Neural crest cell (in vitro differentiated cells): ENCODE measurements at places on chromosomes 7 and 10. TPM values are rescaled to one million over a fixed set of nuclear protein-coding genes. Genes with fewer than 3 reads are reported as not detected.

GRCh38 chr10:52256832-52257691 lies 57.0 kb upstream of the DKK1 start:
- no peak overlapping the region for H3K4me3 ChIP-seq
- H3K27me3 ChIP-seq = no peaks in the 10 kb centered on the region

GRCh38 chr7:84454174-84454959 lies 259.8 kb upstream of the SEMA3A start:
- no peak overlapping the region for H3K27ac ChIP-seq
- no peaks in the 10 kb centered on the region for H3K27me3 ChIP-seq
- no peaks in the 10 kb centered on the region for H3K36me3 ChIP-seq
- DNase-seq = no peak
- H3K4me3 ChIP-seq = no peak overlapping the region

DNA sequence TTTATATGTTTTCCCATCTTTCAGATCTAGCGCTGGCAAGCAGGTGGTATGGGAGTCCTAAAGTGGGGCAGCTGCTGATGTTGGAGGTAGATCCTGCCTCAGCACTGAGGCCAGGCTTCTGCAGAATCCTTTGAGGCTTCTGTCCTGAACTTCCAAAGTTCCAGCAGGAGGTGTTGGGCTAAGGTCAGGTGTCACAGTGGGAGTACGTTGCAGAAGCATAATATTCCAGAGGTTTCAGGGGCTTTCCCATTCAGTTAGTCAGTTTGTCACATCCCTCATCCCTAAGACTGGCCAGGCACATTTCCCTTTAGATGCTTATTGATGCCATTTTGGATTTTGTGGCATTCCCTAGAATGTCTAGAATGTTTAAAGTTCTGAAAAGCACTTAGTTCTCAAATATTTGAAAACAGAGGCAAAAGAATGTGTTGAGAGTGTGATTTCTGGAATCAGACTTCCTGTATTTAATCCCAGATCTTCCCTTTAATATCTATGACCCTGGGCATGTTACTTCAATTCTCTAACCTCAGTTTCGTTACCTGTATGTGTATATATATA lies 319.1 kb upstream of the PHYHIPL start:
- no peak overlapping the region for H3K27ac ChIP-seq
- H3K4me1 ChIP-seq = no peaks in the 10 kb centered on the region
- DNase-seq = no peak
- H3K27me3 ChIP-seq = no peaks in the 10 kb centered on the region
- no peak overlapping the region for H3K4me3 ChIP-seq

DNA sequence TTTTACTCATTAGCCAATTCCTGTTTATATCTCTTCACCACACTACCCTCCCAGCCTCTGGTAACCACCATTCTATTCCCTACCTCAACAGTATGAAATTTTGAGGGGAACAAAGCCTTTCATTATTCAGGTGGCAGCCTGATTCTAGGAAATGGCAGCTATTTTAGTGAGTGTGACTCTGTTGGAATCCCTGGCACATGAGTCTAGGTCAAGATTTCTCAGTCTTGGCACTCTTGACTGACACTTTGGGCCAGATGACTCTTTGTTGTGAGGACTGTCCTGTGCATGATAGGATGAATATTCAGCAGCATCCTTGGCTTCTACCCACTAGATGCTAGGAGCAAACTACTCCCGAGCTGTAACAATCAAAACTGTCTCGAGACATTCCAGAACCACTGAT lies 322.8 kb upstream of the PHYHIPL start:
- no peaks in the 10 kb centered on the region for H3K4me1 ChIP-seq
- H3K36me3 ChIP-seq = peaks cover 2% of the 10 kb centered on the region
- no peak overlapping the region for H3K4me3 ChIP-seq
- H3K27me3 ChIP-seq = no peaks in the 10 kb centered on the region
- H3K27ac ChIP-seq = no peak overlapping the region

GRCh38 chr10:1648648-1649047 lies 88.7 kb downstream of the ADARB2 start:
- no peak overlapping the region for H3K4me3 ChIP-seq
- H3K4me1 ChIP-seq = peaks cover 11% of the 10 kb centered on the region
- no peak overlapping the region for H3K27ac ChIP-seq
- H3K36me3 ChIP-seq = no peaks in the 10 kb centered on the region
- H3K27me3 ChIP-seq = peaks cover 13% of the 10 kb centered on the region

DNA sequence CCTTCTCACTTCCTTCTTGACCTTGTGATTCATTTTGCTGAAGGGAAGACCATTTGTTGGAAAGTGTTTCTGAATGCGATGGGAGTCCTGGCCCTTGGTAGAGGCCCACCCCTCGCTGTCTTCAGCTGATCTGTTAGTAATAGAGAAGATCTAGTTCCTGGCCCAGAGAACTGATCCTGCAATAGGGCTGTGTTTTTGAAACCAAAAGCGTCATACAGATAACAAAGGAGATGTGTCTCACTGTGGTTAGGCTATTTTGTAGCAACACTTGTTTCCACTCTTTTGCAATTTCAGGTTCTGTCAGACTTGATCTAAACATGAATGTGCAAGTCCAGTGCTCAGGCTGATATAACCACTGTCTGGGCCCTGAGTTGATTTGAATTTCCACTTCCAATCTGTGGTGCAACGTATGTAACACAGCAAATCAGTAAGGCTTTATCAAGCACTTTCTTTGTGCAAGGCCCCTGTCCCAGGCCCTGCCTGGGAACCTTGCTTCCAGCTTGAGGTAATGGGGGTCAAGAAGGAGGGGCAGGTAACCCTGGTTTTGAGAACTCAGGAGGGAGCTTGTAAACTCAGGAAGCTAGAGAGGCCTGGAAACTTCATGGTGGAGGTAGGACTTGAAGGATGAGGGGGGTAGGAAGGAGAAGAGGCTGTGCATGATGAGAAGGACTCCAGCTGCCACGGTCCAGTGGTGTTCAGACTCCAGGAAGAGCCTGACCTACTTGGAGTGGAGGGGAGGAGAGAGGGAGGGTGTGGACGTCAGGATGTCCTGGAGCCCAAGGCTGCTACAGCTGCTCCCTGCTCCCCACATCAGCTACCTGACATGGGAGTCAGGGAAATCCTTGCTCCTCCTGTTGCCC lies 42.2 kb upstream of the SRGN start:
- no peak overlapping the region for H3K4me3 ChIP-seq
- no peaks in the 10 kb centered on the region for H3K27me3 ChIP-seq
- no peaks in the 10 kb centered on the region for H3K36me3 ChIP-seq
- no peak overlapping the region for H3K27ac ChIP-seq
- H3K4me1 ChIP-seq = no peaks in the 10 kb centered on the region

DNA sequence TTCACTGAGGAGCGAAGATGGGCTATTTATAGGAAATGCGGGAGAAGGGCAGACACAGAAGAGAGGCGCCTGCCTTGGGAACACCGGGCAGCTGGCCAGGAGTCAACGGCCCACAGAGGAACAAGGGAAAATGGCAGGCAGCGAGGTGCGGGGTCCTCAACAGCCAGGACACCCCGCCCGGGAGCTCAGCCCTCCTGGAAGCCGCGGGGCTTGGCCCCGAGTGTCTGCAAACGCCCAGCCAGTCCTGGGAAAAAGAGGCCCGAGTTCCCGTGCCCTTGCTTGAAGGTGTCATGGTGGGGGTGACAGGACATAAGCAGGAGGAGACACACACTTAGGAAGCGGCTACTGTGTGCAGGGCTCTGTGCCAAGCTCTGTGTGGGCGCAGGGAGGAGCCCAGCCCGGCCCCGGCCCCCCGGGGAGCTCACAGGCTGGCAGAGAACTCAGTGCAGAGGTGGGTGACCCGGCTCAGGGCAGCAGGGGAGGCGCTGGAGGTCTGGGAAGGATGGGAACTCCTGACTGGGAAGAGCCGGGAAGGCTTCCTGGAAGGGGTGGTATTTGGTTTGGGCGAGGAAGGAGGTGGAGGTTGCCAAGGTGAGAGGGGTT lies 79.9 kb downstream of the ELFN1 start:
- no peaks in the 10 kb centered on the region for H3K36me3 ChIP-seq
- peaks cover 13% of the 10 kb centered on the region for H3K27me3 ChIP-seq
- no peak overlapping the region for H3K4me3 ChIP-seq

GRCh38 chr10:115773832-115774231 lies 499.2 kb downstream of the GFRA1 start:
- no peak for DNase-seq
- no peak overlapping the region for H3K4me3 ChIP-seq
- H3K36me3 ChIP-seq = no peaks in the 10 kb centered on the region
- H3K27ac ChIP-seq = no peak overlapping the region

- no peak overlapping the region for H3K4me3 ChIP-seq
- no peaks in the 10 kb centered on the region for H3K27me3 ChIP-seq
- no peaks in the 10 kb centered on the region for H3K36me3 ChIP-seq
- H3K4me1 ChIP-seq = no peaks in the 10 kb centered on the region
- DNase-seq = no peak
These were observed 633 bp upstream of the EBLN1 start for GRCh38 chr10:22218448-22218847.

DNA sequence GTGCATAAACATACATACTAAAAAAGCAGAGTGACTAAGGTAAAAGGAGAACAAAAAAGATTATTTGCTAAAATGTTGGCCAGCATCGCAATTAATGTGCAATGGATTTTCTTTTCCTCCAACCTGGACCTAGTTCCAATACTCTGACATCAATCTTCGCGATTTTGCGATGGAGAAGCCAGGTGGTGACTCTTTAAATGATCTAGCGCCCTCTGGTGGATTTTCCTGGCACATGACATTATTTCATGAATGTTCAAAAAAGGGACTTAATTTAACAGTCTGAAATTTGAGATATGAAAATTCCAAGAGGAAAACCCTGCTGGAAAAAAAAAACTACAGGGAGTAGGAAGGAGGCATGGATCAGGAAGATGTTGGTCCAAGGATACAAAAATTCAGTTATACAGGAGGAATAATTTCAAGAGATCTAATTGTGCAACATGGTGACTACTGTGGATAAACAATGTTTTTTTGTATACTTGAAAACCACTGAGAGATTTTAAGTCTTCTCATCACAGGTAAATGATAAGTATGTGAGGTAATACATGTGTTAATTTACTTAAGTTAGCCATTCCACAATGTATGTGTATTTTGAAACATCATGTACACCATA lies 4.3 kb upstream of the KCNMA1 start:
- H3K4me1 ChIP-seq = peaks cover 8% of the 10 kb centered on the region
- H3K4me3 ChIP-seq = peak overlapping the region; percentile 3
- peak; percentile 70 for DNase-seq
- peaks cover 54% of the 10 kb centered on the region for H3K27me3 ChIP-seq
- H3K27ac ChIP-seq = no peak overlapping the region

- no peak overlapping the region for H3K27ac ChIP-seq
- no peaks in the 10 kb centered on the region for H3K36me3 ChIP-seq
- peaks cover 19% of the 10 kb centered on the region for H3K4me1 ChIP-seq
- DNase-seq = no peak
These were observed 233.4 kb upstream of the SLC26A5 start for GRCh38 chr7:103679151-103680132.

DNA sequence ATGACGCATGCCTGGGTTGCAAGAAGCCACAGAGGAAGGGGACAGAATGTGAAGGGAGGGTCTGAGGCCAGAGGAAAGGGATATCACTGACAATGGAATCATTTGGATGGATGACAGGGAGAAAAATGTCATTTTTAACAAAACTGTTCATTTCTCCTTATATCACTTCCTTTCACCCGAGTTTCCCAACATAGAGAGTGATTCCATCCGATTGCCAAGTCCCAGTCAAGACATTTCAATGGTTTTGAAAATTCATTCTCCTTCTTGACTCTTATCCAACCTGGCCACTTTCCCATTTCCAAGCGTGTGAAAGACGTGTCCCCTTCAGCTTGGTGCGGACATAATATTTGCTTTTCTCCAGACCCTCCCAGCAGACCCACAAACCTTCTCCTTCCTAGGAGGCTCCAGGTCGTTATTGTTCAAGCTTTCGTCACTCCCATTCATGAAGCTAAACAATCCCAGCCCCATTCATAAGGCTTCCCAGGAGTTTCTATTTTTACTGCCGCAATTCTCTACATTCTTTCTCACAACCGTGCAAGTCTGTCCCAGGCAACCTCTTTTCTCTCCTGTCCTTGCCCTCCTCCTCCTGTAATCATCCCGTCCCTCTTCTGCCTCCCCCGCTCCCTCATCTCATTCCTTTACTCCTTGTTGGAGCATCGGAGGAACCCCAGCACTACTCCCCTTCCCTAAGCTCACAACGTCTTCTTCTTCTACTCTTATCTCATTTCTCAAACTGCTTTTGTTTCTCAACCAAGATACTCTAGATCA lies 301.3 kb upstream of the KLF6 start:
- H3K36me3 ChIP-seq = no peaks in the 10 kb centered on the region
- H3K4me3 ChIP-seq = no peak overlapping the region
- H3K4me1 ChIP-seq = peaks cover 22% of the 10 kb centered on the region
- no peaks in the 10 kb centered on the region for H3K27me3 ChIP-seq
- DNase-seq = no peak

GRCh38 chr10:128339753-128340152 lies 213.5 kb upstream of the MKI67 start:
- no peaks in the 10 kb centered on the region for H3K4me1 ChIP-seq
- no peak for DNase-seq
- H3K27ac ChIP-seq = peak overlapping the region; percentile 5
- H3K4me3 ChIP-seq = no peak overlapping the region
- peaks cover 22% of the 10 kb centered on the region for H3K27me3 ChIP-seq

The MRPL43 gene
- total RNA-seq = 62.9 and 64.0 TPM in 2 replicates

The CC2D2B gene
- total RNA-seq = 0.47 and 1.0 TPM in 2 replicates

The TRPV5 gene
- 0.07 TPM in 1 of 2 replicates, not detected in the other for total RNA-seq

The ELN gene
- total RNA-seq = 0.41 and 1.0 TPM in 2 replicates

The GNAT3 gene
- not detected in 2 replicates for total RNA-seq

The PRKCQ gene
- total RNA-seq = 3.2 and 3.3 TPM in 2 replicates
